SW 1271 (cell line): ENCODE measurements at places on chromosomes 11 and 22.

DNA sequence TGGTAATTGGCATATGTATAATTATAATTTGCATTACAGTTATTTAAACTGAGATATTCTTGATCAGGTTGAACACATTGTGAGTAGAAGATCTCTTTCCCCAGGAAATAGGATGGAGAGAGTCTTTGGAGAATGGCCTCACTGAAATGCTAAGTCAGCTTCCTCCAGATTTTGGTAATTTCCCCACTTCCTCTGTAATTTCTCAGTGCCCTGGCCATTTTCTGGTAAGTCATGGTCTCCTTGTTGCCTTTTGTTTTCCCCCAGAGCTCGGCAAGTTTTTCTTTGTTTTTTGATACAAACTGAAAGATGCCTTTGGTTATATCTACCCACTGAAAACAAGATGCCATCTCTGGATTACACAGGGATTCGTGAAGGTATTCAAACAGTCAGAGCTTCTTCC lies 12.8 kb upstream of the FBXO3 start:
- no peak for DNase-seq

GRCh38 chr11:119417726-119418540 lies 5.0 kb downstream of the THY1 start:
- DNase-seq = no peak

GRCh38 chr22:44627521-44628139 lies 74.4 kb upstream of the PRR5 start:
- no peak for DNase-seq

GRCh38 chr22:37212174-37212906 lies at the start of gene SSTR3:
Gene SSTR3 (minus strand): TSS chr22:37212477. CDS start chr22:37207803, 4,674 bp downstream.
- DNase-seq = no peak

DNA sequence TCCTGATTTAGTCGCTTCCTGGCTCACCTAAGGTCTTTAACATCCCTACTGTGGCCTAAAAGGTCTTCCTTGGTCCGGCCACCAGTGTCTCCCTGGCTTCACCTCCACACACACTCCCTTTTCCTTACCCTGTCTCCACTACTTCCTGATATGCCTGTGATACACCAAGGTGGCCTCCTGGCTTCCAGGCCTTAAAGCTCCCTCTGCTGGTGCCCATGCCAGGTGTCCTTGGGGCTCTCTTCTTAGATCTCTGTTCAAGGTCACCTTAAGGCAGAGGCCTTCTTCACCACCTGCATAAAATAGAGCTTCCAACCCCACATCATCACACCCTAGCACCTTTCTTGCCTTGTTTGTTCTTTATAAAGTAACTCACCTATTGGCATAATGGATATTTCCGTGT lies 787.7 kb downstream of the NTM start:
- DNase-seq = no peak

DNA sequence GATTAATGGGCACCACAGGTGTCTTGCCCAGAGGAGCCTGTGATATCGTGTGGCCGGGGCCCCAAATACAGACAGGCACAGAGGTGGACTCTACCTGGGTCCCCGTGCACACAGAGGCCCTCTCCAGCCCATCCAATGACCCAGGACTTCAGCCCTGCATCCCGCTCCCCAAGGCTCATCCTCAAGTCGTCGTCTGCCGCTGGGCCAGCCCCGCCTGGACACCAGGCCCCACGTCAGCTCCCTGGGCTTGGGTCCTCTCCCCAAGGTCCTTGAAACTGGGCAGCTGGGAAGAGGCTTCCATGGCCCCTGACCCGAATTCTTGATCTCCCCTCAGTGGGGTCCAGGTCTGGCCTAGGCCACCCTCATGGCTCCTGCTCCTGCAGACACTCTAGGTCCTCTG lies 20.2 kb downstream of the SHISAL1 start:
- no peak for DNase-seq

DNA sequence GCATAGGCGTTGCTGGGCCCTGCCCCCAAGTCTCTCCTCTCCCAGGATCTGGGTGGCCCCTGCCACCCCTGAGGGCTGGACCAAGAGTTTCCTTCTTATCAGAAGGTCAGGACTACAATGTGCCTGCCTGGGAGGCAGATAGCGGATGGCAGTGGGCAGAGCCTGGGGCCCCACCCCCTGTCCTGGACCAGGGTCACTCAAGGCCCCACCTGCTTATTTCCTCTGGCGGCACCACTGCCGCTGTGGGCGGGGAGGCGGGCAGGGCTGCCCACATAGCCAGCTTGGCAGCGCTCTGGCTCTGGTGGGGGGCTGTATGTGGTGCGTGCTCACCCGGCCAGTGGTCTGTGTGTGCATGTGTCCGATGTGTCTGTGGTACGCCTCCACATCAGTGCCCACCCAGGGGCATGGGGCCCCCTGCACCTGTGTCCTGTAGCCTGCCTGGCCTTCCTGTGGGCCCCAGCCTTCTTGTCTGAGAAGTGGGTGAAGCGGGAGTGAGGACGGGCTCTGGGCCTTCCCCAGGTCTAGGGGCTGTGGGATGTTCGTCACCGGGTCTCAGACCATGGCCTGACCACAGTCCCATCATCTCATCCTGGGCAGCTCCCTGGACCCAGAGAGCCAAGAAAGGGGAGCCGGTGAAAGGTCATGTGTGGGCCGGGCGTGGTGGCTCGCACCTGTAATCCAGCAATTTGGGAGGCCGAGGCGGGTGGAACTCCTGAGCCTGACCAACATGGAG lies 3.0 kb downstream of the GAS2L1 start:
- peak; percentile 84 for DNase-seq
